Right renal cortex interstitium (tissue), 3 donors: ENCODE measurements at places on chromosomes 11 and 22.

GRCh38 chr11:116368784-116369183 lies 404.0 kb downstream of the BUD13 start:
- DNase-seq, result no peak

DNA sequence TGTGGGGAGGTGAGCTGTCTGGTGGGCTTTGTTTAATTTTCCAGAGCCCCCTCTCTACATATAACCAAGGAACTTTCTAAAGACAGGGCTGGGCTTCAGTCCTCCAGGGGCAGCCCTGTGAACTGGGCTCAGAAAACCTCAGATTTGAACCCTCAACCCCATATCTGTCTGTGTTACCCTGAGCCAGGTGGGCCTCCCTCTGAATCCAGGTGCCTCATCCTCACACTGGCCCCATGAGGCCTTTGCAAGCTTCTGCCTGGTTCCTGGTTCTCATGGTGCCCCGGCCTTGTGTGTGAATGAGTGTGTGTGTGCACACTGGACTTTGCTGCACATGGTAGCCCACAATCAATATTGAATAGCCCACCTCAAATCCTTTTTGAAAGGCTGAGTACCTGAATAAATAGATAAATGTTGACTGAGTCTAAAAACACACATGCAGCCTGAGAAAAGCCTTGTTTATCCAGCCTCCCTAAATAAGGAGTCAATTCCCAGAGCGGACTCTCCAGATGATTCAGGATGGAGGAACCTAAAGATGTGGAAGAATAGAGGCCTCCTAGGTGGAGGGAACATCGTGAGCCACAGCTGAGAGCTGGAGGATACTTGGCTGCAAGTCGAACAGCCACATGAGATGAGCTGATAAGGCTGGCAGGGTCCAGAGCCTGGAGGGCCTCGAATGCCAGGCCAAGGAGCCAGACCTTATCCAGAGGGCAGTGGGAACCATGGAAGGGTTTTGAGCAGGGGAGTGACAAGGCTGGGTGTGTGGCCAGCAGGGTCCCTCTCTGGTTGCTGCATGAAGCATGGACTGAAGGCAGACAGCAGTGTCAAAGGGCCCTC lies 28.1 kb upstream of the P2RY2 start:
- DNase-seq, result no peak

GRCh38 chr11:70935006-70935768 lies 317.2 kb downstream of the SHANK2 start:
- no peak for DNase-seq

GRCh38 chr22:26182723-26183122 lies 13.5 kb downstream of the SEZ6L start:
- no peak for DNase-seq

DNA sequence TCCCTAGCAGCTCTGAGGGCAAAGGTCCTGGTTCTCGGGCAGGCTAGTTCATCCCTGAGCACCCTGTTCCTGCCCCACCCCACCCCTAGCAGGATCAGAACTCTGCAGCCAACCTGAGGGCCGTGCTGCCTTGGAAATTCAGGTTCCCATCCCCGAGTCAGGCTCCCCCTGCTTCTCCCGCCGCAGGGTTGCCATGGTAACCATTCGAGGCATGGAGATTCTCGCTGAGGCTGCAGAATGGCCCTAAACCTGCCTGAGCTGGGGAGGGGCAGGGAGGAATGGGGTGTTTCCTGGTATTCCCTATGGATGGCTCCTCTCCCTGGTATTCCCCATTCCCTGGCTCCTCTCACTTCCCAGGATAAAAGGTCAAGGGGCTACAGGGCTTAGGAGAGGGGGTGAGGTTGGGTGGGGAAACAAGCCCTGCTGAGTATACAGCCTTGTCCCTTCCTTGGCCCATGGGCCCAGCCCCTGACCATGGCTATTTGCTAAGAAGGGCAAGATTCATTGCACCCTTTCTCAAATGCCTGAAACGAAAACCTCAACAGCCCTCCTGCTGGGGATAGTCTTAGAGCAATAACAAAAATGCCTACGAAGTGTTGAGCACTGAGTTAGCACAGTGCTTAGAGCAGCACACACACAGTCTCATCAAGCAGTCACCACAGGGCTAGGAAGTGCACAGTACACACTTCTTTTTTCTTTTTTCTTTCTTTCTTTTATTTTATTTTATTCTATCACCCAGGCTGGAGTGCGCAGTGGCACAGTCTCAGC lies 58.7 kb downstream of the CHST1 start:
- DNase-seq, result peak; percentile 24

DNA sequence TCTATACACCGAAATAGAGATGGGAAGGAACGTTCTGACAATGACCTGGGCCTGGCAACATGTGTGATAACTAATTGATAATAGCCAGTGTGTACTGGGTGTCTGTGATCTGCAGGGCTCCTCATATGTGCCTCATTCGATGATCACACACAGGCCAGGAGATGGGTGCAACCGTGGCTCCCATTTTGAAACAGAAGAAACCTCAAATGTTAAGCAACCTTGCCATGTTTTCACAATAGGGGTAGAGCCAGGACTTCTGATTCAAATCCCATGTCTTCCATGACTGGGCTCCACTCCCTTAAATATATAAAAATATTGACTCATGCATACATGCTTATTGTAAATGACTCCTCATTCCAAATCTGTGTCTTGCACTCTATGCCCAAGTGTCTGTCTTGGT lies 11.1 kb downstream of the APOL3 start:
- DNase-seq, result no peak

DNA sequence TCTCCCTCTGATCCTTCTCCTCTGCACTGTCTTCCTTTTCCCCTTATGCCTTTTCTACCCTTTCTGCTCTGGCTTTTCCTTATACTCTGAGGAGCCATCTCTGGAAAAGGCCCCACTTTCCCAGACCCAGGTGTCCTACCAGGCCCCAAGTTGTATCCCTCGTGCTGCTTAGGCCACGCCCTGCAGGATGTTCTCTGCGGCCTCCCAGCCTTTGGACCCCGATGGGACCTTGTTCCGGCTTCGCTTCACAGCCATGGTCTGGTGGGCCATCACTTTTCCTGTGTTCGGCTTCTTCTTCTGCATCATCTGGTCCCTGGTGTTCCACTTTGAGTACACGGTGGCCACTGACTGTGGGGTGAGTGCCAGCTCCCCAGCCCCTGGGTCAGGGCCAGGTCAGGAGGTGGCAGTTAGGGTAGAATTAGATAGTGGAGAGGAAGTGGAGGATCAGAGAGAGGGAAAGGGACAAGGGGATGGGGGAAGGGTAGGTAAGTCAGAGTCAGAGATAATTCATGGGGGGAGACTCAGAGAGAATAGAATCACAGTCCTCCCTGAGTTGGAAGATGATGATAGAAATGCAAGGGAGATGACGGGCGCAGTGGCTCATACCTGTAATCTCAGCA lies 8.9 kb downstream of the PGAP2 start:
- no peak for DNase-seq

DNA sequence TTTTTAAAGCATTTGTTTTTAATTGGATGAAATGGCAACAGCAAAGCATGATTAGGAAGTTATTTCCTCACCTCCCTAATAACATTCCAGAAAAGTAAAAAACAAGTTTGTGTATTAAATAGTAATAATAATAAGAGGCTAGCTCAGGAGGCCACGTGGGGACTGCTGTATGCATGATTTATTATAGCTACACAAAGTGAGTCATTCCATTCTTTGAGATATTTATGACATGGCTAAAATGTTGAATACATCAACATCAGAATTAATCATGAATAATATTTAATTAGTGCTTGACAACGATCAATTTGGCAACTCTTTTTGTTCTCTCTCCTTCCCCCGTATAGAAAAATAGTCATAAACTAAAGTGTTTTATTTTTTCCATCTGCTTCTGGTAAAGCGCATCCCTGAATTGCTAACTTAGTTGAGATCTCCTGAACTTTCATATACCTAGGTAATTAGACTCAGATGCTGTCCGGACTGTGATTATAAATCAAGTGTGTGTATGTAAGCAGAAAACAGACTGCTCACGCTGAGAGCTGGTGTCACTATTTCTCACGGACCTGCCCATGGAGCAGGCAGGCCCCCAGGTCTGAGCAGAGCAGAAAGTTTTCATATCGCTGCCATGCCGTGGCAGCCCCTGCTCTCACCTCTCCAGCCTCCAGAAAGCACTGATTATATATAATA lies 125.7 kb downstream of the WT1 start:
- no peak for DNase-seq

DNA sequence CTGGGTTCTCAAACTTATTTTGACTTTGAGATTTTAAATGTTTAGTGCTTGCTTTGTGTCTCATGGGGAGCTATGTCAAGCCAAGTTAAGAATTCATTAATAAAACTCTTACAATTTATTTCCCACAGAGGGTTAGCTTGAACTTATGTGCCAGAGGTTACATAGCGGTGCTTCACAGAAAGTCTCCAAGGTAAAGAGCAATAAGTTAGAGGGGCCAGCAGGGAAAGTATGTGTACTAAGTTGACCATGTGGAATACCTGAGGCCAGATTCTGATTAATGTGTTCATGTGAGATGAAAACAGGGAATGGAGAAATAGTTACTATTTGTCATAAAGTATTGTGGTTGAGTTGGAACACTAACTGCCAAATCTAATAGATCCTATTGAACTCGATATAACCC lies 149.3 kb downstream of the TMEM135 start:
- DNase-seq, result no peak

- DNase-seq, result no peak
These were observed 38.4 kb upstream of the KLHL35 start for GRCh38 chr11:75471176-75471973.

DNA sequence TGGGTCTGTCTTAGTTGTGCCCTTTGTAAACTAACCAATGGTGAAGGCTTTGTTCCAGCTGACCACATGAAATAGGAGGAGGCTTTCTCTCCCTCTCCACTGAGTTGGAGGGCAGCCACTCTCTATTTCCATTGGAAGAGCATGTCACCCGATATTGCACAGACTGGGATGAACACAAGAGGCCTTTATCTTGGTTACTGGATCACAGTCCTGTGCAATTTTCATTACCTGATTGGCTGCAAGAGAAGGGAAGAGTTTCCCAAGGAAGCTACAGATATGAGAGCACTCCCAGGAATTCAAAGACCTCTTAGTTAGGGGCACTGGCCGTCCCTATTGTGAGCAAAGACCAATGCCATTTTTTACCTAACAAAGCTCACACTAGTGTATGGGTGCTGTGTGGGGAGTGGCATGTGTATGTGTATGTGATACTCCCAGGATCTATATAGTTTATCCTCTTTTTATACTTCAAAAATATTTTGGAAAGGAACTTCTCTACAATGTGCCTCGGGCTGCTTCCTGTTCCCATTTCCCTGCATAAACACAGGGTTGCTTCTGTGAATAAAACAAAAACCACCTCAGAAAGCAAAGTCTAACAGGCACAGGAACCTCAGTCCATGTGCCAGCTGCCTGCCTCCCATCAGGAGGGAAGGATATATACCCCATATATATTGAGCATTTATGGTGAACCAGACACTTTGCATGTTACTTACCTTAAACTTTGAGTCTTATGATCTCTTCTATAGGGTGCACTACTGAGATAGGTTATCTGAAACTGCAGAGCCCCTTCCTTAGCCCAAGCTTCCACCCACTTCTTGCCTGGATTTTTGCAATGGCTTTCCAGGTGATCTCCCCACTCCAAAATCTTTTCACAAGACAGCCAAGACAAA lies 126.5 kb downstream of the RASSF10 start:
- no peak for DNase-seq

DNA sequence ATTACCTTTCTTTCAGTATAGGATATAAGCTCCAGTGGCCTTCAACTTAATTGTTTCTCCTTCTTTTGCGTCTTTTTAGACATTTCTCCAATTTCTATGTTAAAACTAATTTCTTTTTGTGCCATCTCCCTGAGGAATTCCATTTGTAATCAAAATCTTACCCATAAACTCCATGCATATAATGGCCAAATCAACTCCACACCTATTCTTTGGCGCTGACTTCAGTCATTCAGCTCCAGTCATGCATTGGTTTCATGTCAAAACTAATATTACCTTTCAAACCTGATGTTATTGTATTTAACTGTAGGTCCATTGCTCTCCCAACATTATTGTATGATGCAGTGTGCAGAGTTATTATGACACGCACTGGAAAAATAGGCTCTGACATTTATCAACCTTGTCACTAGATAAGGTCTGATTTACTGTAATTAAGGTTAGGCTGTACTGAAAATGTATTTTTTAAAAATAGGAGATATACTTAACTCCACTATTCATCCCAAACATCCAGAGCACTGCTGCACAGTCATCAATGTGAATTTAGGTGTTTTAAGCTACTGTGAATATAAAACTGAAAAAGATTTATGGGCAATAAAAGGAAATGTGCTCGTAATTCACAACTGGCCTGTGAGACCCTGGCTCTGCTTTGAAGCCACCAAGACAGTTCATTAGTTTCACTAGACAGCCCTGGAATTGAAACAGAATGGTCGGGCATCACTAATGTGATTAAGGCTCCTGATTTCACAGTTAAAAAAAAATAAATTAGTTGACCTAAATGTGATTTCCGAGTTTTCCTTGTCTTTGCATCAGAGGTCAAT lies 180.6 kb upstream of the GRIA4 start:
- DNase-seq, result peak; percentile 1
